ENCODE measurements at places on chromosomes 7 and 10.
A peak's percentile ranks its signal among the peaks of the same experiment; 100 is the strongest.

DNA sequence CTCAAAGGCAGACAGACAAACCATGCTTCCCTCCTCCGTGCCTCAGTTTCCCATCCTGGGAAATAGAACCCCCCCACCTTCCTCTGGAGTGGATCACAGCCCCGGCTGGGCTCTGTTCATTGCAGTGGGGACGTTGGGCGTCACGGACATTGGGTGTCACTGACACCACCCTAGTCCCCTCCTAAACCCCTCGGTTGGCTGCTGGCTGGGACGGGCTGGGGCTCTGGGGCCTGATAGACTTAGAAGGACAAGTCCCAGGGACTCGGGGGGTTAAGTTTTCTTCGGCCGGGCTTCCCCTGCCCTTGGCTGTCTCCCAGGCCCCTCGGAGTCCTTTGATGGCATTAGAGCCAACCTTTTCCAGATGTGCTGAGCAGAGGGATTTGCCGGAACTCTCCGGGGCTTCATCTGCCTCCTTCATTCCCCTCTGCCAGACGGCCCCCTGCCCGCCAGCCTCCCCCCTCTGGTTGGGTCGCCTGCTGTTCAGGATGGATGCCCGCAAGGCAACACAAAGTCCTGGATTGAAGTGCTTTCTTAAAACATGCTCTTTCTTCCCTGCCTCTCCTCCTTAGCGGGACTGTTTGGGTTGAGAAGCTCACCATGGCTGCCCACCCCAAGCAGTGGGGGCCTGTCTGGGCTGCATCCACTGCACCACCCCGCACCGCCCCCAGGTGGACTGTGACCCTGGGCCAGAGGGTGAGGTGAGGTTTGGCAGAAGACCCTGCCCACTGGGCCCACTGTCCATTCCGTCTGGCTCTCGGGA is 73.0 kb downstream of the COL26A1 start:
- DNase-seq, result no peak

- DNase-seq, result no peak
These were observed 358.8 kb downstream of the PRPF18 start for GRCh38 chr10:13945390-13946208.

DNA sequence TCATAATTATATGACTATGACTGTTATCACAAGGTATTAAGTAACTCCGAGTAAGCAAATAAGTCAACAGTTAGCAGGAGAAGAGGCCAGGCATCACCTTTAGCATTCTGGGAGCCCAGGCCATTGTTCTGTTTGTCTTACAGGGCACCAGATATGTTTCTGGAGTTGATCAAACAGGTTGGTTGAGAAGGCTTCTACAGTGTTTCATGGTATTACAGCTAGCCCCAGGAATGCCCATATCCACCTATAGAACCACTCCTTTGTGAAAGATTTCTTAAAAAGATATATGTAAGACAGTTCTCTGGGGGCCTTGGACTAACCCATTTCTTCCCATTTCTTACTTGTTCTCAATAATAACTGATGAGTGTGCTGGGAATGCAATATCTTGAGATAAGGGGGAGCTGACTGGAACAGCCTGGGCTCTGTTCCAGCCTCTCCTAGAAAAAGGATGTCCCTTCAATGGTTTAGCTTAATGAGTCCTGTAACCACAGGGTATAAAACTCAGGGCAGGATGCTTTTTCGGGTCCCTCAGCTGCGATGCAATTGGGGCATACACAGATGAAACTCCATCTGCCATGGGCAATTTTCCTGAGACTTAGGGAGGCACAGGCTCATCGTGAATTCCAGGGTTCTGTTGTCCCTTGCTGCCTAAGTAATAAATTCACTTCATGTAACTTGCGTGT is 286.4 kb downstream of the BAMBI start:
- DNase-seq, result no peak

DNA sequence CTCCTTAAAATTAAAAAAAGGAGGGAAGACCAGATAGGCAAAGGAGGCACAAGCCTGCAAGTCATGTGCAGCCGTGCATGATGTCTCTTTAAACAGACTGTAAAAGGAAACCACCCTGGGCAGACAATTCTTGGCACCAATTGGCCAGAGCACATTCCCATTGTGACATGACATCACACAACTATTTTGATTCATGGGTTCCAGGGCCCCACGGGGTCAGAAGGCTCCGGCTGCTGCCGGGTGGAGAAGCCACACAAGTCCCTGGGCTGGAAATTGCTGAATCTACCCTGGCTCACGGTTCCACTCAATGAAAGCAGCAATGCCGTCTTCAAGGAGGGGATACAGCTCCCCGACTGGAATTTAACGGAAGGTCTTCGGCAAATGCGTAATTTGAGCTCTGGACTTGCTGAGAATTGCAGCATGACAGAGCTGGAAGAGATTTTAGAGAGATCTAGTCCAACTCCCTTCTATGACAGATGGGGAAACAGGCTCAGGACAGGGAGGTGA is 140.5 kb downstream of the PRKAG2 start:
- peak; percentile 51 for DNase-seq

- no peak for DNase-seq
These were observed 186.2 kb downstream of the CFTR start for GRCh38 chr7:117666031-117666430.

DNA sequence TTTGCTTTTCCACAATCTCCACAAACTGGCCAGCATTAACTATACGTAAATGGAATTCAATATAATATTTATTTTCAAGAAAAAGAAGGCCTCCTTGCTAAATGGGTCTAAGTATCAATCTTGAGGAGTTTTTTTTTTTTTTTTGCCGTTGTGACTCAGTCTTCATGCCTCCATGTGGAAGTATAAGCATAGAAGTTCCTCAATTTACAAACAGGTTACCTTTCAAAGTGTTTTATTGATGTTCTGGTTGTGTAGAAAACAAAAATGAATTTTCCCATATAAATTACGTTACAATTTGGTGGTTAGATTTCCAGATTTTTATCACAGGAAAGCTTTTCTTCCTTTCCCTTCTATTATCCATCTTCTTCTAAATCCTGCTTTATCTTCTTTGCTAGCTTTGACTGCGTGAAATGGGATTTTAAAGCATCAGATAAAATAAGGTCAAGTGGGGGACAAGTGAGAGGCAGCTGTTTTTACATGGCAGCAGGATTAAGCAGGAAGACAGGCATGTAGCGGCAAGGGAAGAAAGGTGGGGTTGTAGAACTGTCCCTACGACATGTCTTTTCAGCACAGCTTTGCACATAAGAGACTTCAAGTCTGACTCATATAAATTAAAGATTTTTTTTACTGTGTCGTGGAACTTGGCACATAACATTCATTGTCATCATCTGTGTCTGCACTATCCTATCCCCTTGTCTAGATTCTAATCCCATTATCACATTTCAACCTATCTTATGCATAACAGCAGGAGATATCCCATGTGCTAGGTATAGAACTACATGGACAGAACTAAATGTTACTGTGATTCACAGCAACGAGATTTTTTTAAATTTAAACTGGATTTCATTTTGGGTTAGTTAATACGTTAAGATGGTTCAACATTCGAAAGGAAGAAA is 135.3 kb upstream of the FAM3C start:
- DNase-seq, result no peak

DNA sequence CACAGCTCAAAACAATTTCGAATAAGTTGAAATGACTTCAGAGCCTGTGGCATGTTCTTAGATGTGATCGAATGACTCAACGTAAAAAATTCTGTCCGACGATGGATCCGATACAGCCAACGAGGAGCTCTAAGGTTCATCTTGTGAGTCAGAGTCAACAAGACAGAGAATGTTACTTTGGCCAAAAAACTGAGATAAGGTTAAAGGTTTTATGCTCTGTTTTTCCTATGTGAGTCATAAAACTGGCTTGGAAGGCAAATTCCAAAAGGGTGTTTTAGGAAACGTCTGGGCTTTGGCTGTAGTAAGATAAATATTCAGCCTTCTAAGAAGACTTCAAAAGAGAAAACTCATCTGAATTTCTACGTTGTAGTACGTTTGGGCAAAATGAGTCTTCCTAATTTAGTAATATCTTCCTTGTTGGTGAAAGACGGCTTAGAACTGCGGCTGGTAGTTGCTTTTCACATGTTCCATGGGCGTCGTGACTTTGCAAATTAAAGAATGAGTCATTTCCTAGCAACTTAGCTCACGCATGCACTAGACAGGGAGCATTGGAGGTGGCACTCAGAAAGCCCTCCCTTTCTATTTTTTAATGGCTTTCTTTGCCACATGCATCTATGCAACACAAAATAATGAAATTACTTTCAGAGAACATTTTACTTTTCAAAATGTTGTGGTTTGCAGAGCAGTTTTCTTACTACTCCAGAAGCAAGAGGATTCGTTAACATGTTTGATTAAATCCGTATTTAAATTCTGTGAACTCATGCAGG is 28.2 kb downstream of the PFKP start:
- no peak for DNase-seq

DNA sequence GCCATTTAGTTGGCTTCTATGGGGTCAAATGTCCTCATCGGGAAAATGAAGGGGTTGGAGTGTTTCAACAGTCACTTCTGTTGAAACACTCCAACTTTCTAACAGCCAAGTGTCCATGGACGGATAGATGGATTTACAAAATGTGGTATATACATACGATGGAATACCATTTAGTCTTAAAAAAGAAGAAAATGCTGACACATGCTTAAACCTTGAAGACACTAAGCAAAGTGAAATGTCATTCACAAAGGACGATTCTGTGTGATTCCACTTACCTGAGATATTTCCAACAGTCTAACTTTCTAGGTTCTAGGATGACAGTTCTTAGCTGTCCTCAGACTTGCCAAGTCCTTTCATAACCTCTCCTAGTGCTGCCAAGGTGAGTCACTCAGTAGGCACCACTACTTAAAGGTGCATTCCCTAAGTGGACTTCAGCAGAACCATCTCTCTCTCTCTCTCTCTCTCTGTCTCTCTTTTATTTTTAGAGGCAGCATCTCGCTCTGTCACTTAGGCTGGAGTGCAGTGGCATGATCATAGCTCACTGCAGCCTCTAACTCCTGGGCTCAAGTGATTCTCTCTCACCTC is 69.0 kb downstream of the DENND2A start:
- DNase-seq, result no peak

DNA sequence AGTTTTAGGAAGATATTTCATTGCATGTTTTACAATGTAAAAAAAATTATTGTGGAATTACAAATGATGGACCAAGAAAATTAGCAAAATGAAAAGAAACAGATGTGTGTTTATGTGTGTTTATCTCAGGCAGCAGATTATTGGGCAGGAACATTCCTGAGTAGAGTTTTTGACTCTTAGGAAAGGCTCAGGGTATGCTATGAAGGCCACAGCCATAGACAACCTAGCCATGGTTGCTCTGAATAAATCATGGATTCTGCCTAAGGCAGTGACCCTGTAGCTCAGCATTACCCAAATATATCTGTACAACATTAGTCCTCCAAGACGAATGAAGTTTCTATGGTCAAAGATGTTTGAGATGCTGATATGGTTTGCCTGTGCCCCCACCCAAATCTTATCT is 298.3 kb downstream of the PTEN start:
- DNase-seq, result no peak

DNA sequence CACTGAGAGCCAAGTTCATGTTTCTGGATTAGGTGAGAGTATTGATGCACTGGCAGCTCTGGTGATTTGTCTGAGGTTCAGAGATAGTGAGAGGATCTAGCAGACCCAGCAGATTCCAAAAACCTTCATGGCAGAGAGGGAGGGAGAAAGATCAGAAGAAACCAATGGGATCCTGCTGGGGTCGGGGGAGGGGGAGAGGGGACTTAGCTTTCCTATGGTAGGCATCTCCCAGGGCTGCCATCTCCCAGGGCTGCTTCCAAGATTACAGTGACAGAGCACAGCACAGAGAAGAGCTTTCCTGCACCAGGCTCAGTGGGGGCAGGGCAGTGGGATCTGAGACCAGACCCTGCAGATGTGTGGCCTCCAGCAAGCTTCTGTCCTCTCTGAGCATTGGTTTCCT is 76.8 kb upstream of the GDF10 start:
- no peak for DNase-seq

DNA sequence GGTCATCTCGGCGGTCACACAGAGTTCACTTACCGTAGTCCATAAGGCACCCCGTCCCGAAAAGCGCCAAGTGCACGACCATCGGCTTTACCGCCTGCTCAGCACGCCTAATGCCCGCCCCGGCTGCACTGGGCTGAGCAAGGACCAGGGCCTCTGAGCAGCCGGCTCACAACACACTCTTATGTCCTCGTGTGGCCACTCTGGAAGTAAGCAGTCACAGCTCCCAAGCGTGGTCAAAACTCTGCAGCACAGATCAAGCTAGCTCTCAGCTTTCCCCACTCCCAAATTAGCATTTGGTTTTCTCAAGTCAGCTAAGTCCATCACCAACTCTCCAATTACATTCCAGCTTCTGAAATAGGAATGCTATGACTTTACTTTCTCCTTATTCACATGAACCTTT is 57.7 kb downstream of the MAD1L1 start:
- no peak for DNase-seq

DNA sequence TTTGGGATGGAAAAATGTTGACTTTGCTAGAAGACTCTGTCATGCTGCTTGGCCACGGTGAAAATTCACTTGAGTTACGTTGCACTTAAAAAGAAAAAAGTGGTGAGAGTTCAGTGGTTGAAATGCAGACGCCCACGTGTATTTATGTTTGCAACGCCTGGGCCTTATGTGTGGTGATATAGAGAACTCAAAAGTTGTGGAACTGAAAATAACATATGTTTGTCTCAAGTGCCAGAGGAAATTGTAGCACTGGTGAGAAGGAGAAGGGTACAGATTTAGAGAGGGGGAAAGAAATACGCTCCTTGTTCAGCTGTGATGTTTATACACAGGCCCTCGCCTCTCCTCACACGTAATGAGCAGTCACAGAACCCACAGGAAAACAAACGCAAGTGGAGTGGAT is 73.6 kb downstream of the EMX2 start:
- no peak for DNase-seq

DNA sequence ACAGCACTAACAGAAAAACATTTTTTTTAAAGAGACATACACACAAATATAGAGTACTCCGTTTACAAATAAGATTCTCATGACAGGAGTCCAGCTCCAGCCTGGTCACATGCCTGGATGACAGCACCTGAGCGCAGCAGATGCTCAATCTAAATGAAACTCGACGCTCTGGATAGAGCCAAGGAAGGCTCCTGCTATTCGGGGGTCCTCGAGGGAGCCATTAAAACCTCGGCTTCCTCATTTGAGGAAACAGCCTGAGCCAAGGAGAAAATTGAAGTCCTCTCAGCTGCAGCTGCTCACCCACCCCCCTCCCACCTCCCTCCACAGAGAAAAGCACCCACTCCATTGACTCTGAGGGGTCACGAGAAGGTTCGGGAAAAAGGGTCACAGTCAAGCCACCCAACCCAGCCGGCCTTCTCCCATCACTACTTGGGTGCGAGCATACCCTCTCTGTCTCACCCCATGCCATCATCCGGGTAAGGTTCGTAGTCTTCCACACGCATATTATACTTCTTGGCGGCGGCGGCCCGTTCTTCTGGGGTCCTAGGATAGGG is 673 bp downstream of the NDUFB8 start:
- no peak for DNase-seq
